Glutamatergic neuron (in vitro differentiated cells): ENCODE measurements at places on chromosomes 13 and 19.

DNA sequence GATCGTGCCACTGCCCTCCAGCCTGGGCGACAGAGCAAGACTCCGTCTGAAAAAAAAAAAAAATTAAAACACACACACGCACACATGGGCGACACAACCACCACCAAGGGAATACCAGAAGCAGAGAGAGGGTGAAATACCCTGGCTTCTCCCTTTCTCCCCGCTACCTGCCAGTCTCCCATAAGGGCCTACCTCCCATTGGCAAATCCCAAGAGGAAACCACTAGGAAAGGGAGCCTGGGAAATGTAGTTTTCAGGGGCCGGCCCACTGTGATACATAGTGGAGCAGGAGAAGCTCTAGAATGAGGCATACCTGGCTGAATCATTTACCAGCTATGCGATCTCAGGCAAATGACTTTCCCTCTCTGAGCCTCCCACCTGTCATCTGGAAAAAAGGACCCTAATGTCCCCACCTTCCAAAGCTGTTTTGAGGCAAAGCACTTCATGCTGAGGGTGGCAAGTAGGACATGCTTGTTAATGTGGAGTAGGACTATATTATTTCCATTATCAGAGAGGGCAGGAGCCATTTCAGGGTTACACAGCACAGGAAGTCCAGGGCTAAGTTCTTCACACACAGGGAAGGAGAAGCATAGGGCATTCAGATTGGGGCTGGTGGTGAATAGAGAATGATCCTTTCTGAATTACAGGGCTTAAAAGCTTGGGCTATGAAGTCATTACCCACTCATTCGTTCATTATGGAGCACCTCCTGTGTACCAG, 14.3 kb upstream of the HNRNPUL1 start:
- DNase-seq, result no peak

DNA sequence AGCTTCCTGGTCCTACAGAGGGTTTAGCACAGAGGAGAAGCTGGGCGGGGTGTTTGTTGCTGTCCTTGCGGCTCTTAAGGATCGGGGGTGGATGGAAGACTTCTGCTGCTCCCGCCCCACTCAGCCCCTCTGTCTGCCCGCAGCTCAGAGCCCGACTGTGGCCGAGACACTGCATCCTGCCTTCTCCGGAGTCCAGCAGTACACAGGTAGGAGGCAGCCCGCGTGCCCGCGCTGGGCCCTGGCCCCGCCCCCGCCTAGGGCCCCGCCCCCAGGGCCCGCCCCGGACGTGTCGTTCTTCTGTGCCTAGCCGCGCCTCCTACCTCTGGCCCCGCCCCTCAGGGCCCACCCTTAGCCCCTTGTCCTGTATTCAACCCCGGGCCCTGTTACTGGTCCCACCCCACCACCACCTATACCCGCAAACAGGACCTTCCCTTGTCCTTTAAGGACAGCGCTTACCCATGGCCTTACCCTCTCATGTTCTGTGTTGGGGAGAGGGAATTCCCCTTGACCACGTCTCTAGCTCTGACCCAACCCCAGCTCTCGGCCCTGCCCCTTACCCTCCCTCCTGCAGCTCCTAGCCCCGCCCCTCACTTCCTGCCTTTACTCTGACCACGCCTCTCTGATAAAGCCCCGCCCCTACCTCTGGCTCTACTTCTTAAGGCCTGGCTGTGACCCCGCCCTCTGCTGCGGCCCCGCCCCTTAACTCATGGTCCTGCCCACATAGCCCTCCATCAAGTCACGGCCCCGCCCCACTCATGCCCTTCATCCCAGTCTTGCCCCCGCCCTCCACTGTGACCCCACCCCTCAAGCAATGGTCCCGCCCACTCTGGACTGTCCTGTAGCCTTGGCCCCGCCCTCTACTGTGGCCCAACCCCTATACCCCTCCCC, 60.5 kb downstream of the CELF5 start:
- peak; percentile 86 for DNase-seq

DNA sequence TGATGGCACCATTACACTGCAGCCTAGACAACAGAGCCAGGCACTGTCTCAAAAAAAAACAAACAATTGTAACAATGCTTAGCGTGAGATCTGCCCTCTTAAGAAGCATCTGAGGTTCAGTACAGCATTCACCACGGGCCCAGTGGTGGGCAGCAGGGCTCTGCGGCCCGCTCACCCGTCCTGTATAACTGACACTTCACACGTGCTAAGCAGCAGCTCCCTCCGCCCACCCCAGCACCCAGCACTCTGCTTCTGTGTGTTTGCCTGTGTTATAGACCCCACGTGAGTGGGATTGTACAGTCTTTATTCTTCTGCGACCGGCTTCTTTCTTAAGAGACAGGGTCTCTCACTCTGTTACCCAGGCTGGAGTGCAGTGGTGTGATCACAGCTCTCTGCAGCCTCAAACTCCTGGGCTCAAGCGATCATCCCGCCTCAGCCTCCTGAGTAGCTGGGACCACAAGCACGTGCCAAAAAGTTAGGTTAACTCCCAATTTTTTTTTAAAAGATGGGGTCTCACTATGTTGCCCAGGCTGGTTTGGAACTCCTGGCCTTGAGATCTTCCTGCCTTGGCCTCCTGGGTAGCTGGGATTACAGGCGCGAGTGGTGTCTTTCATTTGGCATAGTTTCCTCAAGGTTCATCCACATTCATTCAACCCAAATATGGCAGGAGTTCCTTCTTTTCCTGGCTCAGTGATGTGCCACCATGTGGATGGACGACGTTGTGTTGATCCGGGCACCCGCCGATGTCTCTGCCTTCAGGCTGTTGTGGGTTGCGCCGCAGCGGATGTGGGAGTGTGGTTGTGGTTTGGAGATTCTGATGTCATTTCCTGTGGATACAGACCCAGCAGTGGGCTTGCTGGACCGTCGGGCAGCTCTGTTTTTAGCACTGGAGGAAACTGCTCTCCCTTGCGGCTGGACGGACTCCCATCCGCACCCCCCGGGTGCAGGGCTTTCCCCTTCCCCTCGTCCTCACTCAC, 170.0 kb downstream of the KDM4B start:
- no peak for DNase-seq

- no peak for DNase-seq
These were observed 27.2 kb upstream of the NAPA start for GRCh38 chr19:47542030-47542475.

GRCh38 chr19:32098968-32099367, 246.4 kb upstream of the ZNF507 start:
- no peak for DNase-seq
